Spinal cord (tissue), 10 donors: ENCODE measurements at places on chromosomes 16 and 17. TPM values are rescaled to one million over a fixed set of nuclear protein-coding genes. Genes with fewer than 3 reads are reported as not detected.

DNA sequence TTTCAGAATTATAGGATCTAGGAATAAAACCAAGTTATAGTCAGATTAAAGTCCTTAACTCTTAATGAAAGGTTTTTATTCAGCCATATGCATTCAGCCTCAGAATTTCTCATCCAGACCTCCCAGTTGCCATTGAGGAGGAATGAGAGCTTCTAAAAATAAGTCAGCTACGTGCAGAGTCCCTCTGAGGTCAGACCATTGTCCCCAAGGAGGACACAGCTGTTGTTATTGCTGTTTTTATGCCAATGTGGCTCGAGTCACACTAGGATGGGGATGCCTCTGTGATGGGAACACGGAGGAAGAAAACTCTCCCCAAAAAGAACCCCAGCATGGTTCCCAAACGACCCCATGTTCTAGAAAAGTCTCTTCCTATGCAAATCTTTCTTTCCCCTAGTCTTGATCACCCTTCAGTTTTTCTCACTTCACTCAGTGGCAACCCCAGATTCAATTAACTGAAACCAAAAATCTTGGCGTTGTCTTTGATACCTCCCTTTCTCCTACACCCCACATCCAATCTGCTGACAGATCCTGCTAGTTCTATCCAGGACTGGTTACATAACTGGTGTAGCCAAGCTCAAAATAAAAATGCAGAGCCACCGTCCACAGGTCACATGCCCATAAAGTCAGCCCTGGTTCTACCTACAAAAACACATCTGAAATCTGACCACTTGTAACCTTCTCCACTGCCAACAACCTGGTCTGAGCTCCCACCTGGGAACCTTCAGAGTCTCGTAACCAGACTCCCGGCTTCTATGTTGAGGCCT lies 138.2 kb upstream of the ERCC4 start:
- H3K27me3 ChIP-seq = no peaks in the 10 kb centered on the region
- H3K27ac ChIP-seq = no peak overlapping the region
- H3K36me3 ChIP-seq = no peaks in the 10 kb centered on the region
- no peak for DNase-seq

- no peak overlapping the region for H3K4me3 ChIP-seq
- peaks cover 22% of the 10 kb centered on the region for H3K4me1 ChIP-seq
- H3K27ac ChIP-seq = no peak overlapping the region
- DNase-seq = no peak
- no peaks in the 10 kb centered on the region for H3K27me3 ChIP-seq
Observed at GRCh38 chr16:86755571-86756006, 177.2 kb downstream of the FOXL1 start.

DNA sequence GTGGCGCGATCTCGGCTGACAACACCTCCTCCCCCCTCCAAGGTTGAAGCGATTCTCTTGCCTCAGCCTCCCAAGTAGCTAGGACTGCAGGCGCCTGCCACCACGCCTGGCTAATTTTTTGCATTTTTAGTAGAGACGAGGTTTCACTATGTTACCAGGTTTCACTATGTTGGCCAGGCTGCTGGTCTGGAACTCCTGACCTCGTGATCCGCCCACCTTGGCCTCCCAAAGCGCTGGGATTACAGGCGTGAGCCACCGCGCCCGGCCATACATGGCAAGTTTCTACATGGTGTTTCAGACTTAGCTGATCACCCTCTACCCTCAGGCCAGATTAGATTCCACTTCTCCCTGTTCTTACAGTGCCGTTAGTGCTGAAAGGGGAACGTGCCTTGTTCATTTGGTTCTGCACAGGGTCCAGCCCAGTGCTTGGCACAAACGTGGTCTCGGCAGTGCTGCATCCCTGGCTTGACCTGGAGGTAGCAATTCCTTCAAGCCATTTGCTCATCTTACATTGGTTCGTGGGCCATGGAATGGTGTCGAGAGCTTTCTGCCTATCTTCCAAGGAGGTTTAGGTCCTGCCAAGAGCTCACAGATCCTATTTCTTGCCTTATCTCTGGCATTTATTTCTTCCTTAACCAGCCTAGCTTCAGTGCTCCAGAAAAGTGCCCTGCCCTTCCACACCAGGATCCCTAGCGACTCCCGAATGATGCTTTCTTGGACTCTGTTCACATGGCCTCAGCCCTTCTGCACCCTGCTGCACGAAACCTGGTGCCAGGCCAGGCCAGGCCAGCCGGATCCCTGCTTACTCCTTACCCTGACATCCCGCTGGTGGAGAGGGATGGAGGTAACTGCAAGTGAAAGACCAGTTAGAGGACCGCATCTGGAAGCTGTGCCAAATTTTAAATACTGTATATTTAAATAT lies 14.8 kb upstream of the AURKB start:
- H3K27ac ChIP-seq = no peak overlapping the region
- no peak for DNase-seq
- no peak overlapping the region for H3K4me3 ChIP-seq

- H3K4me3 ChIP-seq = no peak overlapping the region
- H3K27me3 ChIP-seq = no peaks in the 10 kb centered on the region
- no peak for DNase-seq
- H3K4me1 ChIP-seq = no peaks in the 10 kb centered on the region
- no peaks in the 10 kb centered on the region for H3K36me3 ChIP-seq
- no peak overlapping the region for H3K27ac ChIP-seq
Observed at GRCh38 chr17:47330548-47330947, 6.8 kb downstream of the EFCAB13 start.

DNA sequence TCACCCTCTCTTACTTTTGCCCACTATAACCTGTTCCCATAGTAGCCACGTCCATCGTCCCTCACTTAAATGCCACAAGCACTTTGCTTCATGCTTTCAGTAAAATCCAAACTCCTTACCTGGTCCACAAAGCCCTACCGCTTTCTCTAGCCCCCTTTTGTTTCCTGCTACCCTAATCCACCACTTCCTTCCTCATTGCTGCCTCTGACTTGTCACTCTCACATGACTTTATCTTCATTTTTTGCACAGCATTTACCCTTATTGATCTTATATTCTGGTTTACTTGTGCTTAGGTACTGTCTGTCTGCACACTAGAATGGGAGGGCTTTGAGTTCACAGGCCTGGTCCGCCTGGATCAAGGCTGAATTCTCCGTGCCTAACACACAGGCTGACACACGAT lies 340.0 kb downstream of the XYLT1 start:
- no peak overlapping the region for H3K4me3 ChIP-seq
- peaks cover 16% of the 10 kb centered on the region for H3K36me3 ChIP-seq
- no peak for DNase-seq

GRCh38 chr16:66081775-66082366 lies 284.6 kb upstream of the CDH5 start:
- H3K4me3 ChIP-seq = no peak overlapping the region
- no peak overlapping the region for H3K27ac ChIP-seq
- no peak for DNase-seq
- no peaks in the 10 kb centered on the region for H3K36me3 ChIP-seq
- no peaks in the 10 kb centered on the region for H3K4me1 ChIP-seq

DNA sequence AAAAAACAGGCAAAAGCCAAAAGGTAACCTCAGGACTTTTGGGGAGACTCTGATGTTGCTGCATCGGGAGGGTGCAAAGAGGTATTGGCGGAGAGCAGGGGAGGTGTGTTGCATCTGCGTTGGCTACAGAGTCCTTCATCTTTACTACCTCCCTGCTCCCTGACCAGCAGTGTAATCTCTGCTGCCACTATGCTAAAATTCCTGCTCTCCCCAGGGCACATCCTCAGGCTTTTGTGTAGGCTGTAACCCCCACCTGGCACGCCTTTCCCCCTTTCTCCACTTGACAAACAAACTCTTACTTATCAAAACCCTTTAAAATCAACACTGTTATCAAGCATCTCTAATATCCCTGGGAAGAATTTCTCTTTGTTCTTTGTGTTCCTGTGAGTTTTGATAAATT lies 435.3 kb downstream of the HAPSTR1 start:
- H3K4me1 ChIP-seq = no peaks in the 10 kb centered on the region
- no peaks in the 10 kb centered on the region for H3K27me3 ChIP-seq
- no peaks in the 10 kb centered on the region for H3K36me3 ChIP-seq
- DNase-seq = no peak
- H3K27ac ChIP-seq = no peak overlapping the region

DNA sequence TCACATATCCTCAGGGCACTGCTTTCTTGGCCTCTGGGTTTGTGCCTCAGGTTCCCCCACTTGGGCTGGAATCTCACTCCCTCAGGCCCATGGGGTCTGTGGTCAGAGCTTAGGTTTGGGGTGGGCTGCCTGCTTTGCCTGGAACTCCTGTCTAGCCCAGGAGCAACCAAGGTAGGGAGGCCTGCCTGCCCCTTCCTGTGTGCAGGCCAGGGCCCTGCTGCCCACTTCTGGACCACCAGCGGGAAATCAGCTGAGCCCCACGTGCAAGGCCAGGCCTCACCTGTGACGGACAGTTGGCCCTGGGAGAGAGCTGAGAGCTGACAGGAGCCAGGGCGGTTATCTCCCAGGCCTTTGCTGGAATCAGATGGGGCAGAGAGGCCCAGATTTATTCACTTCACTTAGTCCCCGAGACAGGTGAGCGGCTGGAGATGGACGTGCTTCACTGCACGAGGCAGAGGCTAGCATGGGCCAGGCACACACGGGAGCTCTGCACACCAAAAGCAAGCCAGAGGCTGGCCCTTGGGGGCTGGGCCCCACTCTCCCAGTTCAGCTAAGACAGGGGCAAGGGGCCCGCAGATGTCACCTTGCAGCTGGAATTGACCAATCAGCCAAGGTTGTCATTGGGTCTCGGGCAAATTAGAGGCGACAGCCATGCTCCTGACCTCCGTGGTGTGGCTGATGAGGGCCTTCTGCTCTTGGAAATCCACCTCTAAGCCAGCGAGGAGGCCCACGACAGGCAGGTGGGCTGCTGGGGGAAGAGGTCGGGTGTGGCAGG lies 49.9 kb upstream of the DOC2B start:
- H3K27ac ChIP-seq = no peak overlapping the region
- no peaks in the 10 kb centered on the region for H3K27me3 ChIP-seq
- DNase-seq = no peak
- H3K4me1 ChIP-seq = peaks cover 45% of the 10 kb centered on the region

DNA sequence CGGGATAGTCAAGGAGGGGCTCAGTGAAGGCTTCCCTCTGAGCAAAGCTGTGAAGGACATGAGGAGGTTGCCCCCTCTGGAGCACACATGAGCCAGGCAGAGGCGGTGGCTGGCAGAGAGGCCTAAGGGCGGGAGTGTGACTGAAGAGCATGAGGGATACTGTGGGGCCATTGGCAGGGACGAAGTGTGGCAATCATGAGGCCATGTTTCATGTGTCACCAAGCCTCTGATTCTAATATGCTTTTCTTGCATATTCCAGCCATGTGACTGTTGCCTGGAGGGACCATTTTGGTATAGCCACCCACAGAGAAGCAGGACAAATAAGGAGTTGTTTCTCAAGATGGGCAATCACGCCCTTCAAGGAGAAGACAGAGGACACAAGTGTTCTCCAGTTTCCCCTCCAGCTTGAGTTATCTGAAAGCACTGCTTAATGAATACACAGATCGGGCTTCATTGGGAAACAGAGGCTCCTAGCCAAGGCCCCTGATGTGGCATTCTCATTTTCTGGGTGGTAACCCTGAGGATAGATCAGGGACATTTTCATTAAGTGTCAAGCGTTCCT lies 68.0 kb downstream of the AKAP1 start:
- H3K27me3 ChIP-seq = no peaks in the 10 kb centered on the region
- DNase-seq = no peak
- no peaks in the 10 kb centered on the region for H3K36me3 ChIP-seq
- no peaks in the 10 kb centered on the region for H3K4me1 ChIP-seq
- no peak overlapping the region for H3K27ac ChIP-seq

DNA sequence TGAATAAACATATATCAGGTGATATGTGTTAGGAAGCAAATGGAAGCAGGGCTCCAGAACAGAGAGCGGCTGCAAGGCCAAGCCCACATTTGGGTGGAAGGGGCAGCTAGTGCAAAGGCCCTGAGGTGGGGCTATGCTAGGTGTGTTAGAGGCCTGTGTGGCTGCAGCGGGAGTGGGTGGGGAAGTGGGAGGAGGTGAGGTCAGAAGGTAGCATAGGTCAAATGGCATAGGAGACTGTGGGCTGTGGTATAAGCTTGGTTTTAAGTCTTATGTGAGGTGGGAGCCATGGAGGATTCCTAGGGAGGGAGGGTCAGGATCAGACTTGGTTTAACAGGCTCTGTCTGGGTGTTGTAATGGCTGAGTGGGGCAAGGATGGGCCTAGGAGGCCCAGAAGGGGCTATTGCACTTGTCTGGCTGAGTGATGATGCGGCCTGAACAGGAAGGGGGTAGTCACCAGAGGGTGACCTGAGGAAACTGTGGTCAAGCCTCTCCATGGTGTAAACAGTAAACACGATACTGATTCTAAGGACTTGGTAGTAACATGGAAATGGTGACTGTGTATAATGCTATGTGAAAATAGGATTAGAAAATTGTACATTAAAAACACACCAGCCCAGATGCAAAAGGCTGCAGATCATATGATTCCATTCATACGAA lies 31.1 kb downstream of the RAI1 start:
- peaks cover 72% of the 10 kb centered on the region for H3K4me1 ChIP-seq
- H3K27ac ChIP-seq = peak overlapping the region; percentile 44
- no peak for DNase-seq
- H3K4me3 ChIP-seq = no peak overlapping the region
- peaks cover 32% of the 10 kb centered on the region for H3K36me3 ChIP-seq

DNA sequence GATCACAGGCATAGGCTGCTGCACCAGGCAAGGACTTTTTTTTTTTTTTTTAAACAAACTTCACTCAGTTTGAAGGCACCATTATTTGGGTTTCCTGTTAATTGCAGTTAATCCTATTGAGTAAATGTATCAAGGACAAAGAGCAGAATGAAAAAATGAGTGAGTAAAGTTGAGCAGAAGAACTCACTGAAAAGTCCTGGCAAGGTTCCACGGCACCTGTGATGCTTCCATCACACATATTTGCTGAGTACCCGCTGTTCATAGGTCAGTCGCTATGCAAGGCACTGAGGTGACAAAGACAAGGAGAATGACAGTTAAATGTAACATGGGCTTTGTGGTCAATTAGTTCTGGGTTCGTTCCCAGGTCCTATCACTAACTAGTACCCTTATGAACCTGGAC lies 670.0 kb downstream of the MAF start:
- no peak overlapping the region for H3K27ac ChIP-seq
- H3K4me3 ChIP-seq = no peak overlapping the region
- H3K36me3 ChIP-seq = no peaks in the 10 kb centered on the region
- no peaks in the 10 kb centered on the region for H3K27me3 ChIP-seq

- H3K4me3 ChIP-seq = no peak overlapping the region
- H3K27me3 ChIP-seq = no peaks in the 10 kb centered on the region
- H3K36me3 ChIP-seq = peaks cover 49% of the 10 kb centered on the region
- H3K27ac ChIP-seq = no peak overlapping the region
- H3K4me1 ChIP-seq = peaks cover 30% of the 10 kb centered on the region
Observed at GRCh38 chr16:10933865-10934264, 8.4 kb downstream of the DEXI start.

- no peaks in the 10 kb centered on the region for H3K36me3 ChIP-seq
- H3K27ac ChIP-seq = peak overlapping the region; percentile 68
- peak; percentile 43 for DNase-seq
- no peaks in the 10 kb centered on the region for H3K27me3 ChIP-seq
- peaks cover 8% of the 10 kb centered on the region for H3K4me1 ChIP-seq
- peak overlapping the region; percentile 40 for H3K4me3 ChIP-seq
Observed at GRCh38 chr16:14187517-14188338, 116.6 kb downstream of the MRTFB start.

Gene HOXB6
- 142 TPM for polyA plus RNA-seq

Gene CBFA2T3
- 17.5 TPM for polyA plus RNA-seq

Gene TUBG1
- polyA plus RNA-seq = 67.4 TPM

Gene NAGS
- 1.4 TPM for polyA plus RNA-seq

Gene RMI2
- 11.1 TPM for polyA plus RNA-seq

Gene PRRT2
- polyA plus RNA-seq = 244 TPM

Gene MAP2K3
- 24.7 TPM for polyA plus RNA-seq

Gene AKTIP
- 76.2 TPM for polyA plus RNA-seq

Gene TEX19
- not detected for polyA plus RNA-seq
